ENCODE measurements at places on chromosomes 13 and 19.

GRCh38 chr13:109812382-109812781 lies 26.0 kb upstream of the IRS2 start:
- DNase-seq: no peak

- no peak for DNase-seq
Observed at GRCh38 chr13:79796136-79796535, 315.2 kb downstream of the NDFIP2 start.

- DNase-seq: no peak
Observed at GRCh38 chr13:74015137-74015536, 119.1 kb downstream of the KLF12 start.

GRCh38 chr19:36207605-36208252 lies 6.7 kb downstream of the ZNF565 start:
- DNase-seq: no peak

- DNase-seq: no peak
Observed at GRCh38 chr19:12482509-12482886, 2.1 kb downstream of the ZNF709 start.

All from activated CD4-positive, alpha-beta T cell treated with anti-CD3 and anti-CD28 coated beads for 1 hour (primary cell).